Neural crest cell (in vitro differentiated cells): ENCODE measurements at places on chromosomes 13 and 19. TPM values are rescaled to one million over a fixed set of nuclear protein-coding genes. Genes with fewer than 3 reads are reported as not detected.

The LRRC4B gene
- total RNA-seq: 42.5 and 50.2 TPM in 2 replicates

The CYP4F8 gene
- not detected in 2 replicates for total RNA-seq

- DNase-seq: no peak
Observed at GRCh38 chr19:19539698-19540063, 1.6 kb downstream of the CILP2 start.

DNA sequence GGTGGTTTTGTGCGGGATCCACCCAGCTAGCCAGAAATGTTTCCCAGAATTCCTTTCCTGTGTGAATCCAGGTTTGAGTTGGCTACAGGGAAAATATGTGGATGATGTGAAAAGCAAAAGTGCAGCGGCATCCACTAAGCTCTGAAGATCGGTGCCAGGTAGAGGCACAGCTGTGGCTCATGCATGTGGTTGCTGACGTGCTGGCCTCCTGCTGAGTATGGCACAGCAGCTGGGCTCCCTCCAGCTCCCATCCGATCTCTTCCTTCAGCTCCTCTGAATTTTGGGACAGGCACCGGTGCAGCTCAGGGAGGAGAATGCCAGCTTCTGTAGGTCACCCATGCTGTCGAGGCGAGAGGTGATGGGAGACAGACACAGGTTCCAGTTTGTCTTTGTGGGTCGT, 84.0 kb upstream of the GSX1 start:
- no peak for DNase-seq

GRCh38 chr19:19366434-19367396, 38.8 kb upstream of the GATAD2A start:
- DNase-seq: peak; percentile 48

DNA sequence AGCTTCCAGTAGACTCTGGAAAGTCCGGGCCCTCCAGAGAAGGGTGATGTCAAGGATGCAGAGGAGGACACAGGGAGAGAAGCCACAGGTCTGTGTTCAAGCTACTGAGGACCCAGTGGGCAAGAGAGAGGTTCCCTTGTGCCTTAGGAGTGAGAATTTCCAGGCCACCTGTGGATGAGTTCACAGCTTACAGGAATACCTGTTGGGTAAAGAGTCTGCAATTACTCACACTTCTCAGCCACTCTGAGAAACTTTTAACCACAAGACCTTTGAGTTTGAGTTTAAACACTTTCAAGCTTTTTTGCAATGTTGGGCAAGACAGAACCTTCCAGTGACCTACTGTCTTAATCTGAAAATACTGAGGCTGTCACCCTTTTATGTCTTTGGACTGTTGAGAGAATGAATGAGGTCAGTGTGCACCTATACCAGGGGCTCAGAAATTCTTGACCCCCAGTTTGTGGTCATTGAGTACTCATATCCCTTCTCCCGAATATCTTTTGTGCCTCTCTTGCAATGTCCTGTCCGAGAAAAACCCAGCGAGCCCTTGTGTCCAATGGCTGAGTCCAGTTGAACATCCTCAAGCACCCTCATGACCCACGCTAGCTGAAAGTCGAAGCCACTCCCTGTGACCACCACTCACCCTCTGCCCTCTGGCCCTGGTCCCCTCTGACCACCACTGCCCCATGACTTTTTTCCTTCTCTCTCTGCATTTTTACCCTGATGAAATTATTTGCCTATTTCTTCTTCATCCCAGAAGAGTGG, 368.5 kb upstream of the ZNF507 start:
- no peak for DNase-seq

- DNase-seq: no peak
Observed at GRCh38 chr19:34082289-34083077, 89.8 kb upstream of the LSM14A start.
